ENCODE measurements at places on chromosomes 4 and X. TPM values are rescaled to one million over a fixed set of nuclear protein-coding genes. Genes with fewer than 3 reads are reported as not detected.

SYNPO2 gene
- total RNA-seq, result 588 TPM

MAGEA3 gene
- total RNA-seq, result not detected

USO1 gene
- 199 TPM for total RNA-seq

MAGEA8 gene
- total RNA-seq, result not detected

- DNase-seq, result no peak
Observed at GRCh38 chr4:153684971-153685371, 891 bp downstream of the TLR2 start.

- DNase-seq, result no peak
Observed at GRCh38 chr4:101418055-101418454, 70.7 kb upstream of the PPP3CA start.

GRCh38 chr4:25696409-25696808 is 40.8 kb downstream of the SLC34A2 start:
- no peak for DNase-seq

GRCh38 chrX:46577221-46578005 is 3.8 kb downstream of the CHST7 start:
- no peak for DNase-seq

HGFAC gene
- total RNA-seq, result 0.48 TPM

DNA sequence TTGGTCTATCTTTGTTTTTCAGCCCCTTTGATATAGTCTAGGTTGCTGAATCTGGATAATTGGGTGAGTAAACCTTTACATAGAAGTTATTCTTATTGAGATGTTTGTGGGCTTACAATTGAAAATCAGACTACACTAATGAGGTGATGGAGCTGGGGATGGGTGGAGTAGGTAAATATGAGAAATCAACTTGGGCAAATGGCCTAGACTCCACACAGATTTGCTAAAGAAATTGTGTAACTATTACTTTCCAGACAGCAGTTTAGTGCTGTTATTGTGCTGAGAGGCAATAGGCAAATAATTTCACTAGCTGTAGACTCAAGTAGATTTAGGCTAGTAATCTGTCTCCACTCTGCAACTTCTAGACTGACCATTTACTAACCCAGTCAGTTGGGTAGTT is 8.2 kb downstream of the DIAPH2 start:
- no peak for DNase-seq

- no peak for DNase-seq
Observed at GRCh38 chr4:145812919-145813318, 125.7 kb downstream of the ZNF827 start.

GRCh38 chr4:3830774-3831528 is 64.8 kb downstream of the ADRA2C start:
- DNase-seq, result no peak

- DNase-seq, result no peak
Observed at GRCh38 chr4:26830033-26830432, 30.6 kb upstream of the STIM2 start.

DNA sequence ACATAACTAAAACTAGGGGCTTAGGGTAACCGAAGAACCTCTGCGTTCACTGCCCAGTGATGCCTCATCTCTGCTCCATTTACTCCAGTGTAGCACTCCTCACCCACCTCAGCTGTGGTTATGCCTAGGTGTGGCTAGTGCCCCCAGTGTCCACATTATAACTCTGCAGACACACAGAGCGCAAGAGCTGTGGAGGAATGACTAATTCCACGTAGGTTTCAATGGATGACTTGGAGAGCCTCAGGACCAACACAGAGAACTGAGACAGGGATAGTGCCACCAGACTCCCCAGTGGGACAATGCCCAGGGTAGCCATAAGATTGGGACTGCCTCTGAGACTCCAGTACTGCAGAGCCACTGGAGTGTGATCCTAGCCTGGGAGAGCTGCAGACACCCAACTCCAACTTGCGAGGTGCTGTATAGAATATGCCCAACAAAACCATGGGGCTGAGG is 542.4 kb upstream of the DIPK2B start:
- DNase-seq, result no peak

GRCh38 chr4:145786261-145786660 is 106.3 kb downstream of the C4orf51 start:
- DNase-seq, result no peak

Measured in myocyte (in vitro differentiated cells).